ENCODE measurements at places on chromosomes 16 and 17. TPM values are rescaled to one million over a fixed set of nuclear protein-coding genes. Genes with fewer than 3 reads are reported as not detected.

DNA sequence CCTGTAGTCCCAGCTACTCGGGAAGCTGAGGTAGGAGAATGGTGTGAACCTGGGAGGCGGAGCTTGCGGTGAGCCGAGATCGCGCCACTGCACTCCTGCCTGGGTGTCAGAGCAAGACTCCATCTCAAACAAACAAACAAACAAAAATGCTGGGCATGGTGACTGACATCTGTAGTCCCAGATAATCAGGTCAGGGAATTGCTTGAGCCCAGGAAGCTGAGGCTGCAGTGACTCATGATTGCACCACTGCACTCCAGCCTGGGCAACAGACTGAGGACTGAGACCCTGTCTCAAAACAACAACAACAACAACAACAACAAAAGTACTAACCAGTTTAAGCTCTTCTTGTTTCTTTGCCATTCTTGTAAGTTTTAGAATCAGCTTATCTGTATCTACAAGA is 383.0 kb upstream of the PMFBP1 start:
- peak; percentile 6 for DNase-seq

The CES5A gene
- not detected for total RNA-seq

- DNase-seq: no peak
Measured at GRCh38 chr16:88341551-88342290, 41.0 kb upstream of the ZNF469 start.

GRCh38 chr16:2027024-2028010 is 615 bp downstream of the NHERF2 start:
- no peak for DNase-seq

- peak; percentile 68 for DNase-seq
Measured at GRCh38 chr16:67833030-67833414, 9.1 kb upstream of the THAP11 start.

The FLOT2 gene
- total RNA-seq: 129 TPM

DNA sequence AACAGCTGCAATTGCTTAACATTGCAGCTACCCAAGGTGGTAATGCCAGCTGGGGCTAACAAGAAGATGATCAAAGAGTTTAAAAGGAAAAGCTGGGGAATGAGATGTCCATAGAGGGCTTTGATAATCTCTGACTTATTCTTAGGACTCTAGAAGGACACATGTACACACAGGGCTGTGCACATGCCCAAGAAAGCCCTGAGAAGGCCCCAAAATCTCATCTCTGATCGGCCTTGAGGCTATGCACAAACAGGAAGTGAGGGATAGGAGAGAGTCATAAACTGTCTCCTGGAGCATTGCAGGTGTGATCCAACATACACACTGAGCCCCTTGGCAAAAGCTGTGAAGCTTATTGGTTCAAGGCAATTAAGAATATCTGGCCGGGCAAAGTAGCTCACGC is 17.2 kb upstream of the RABEP1 start:
- no peak for DNase-seq

DNA sequence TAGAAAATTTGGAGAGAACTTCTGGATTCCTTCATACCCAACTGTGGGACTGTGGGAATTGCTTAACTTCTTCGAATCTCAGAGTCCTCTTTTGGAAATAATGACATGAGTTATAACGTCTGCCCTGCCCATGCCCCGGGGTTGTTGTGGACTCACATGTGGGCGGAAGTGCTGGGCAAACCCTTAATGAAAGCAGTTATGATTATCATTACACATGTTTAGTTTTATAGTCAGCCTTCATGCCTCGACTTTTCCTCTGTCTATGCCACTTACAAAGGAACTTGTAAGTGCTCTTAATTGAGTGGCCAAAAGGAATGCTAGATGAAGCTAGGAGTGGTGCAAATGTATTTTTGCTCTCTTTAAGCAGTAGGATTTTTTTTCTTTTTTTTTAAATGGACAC is 3.9 kb downstream of the KRT27 start:
- peak; percentile 21 for DNase-seq

The NOXO1 gene
- total RNA-seq: 3.3 TPM

The TPSAB1 gene
- not detected for total RNA-seq

The CLEC18B gene
- total RNA-seq: 0.61 TPM

DNA sequence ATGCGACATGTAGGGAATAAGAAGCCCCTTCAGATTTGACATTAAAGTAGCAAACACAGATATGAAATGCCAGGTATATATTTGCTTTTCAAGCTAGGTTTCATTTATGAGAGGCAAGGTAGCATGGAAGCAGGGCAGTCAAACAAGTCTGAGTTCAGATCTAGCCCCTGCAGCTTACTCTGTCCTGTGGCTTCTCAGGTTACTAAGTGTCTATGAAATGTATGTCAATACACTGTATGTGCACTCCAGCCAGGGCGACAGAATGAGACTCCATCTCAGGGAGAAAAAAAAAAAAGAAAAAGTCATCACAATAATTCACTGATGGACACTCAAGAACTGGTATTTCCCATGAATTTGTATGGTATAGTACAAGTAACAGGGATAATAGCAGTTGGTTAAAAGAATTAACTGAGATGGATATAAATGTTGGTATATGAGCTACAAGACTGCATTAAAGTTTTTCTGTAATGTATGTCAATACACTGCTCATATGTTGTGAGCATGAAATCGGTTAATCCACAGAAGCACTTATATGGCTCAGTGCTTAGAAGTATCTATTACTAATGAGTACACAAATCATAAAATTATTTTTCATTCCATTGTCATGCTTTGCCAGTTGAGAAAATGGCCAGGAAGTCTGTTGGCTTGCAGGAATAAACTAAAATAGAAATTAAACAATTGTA is 2.9 kb upstream of the WSB1 start:
- DNase-seq: no peak

The MARVELD3 gene
- 13.2 TPM for total RNA-seq

- DNase-seq: no peak
Measured at GRCh38 chr17:45380991-45381390, 51.7 kb downstream of the ARHGAP27 start.

- DNase-seq: no peak
Measured at GRCh38 chr17:44053125-44053872, 13.2 kb downstream of the LSM12 start.

GRCh38 chr17:58307468-58308172 is 21.0 kb downstream of the TSPOAP1 start:
- DNase-seq: no peak

GRCh38 chr17:50264263-50265113 is 9.8 kb upstream of the TMEM92 start:
- DNase-seq: no peak

The KRTAP4-5 gene
- total RNA-seq: not detected

The ABCC12 gene
- total RNA-seq: not detected

The STH gene
- not detected for total RNA-seq

The SLC5A11 gene
- total RNA-seq: not detected

The TBC1D26 gene
- not detected for total RNA-seq

The EPOP gene
- 2.8 TPM for total RNA-seq

GRCh38 chr16:55297062-55297909 is 26.7 kb upstream of the IRX6 start:
- DNase-seq: peak; percentile 76

The CALB2 gene
- 16.7 TPM for total RNA-seq

DNA sequence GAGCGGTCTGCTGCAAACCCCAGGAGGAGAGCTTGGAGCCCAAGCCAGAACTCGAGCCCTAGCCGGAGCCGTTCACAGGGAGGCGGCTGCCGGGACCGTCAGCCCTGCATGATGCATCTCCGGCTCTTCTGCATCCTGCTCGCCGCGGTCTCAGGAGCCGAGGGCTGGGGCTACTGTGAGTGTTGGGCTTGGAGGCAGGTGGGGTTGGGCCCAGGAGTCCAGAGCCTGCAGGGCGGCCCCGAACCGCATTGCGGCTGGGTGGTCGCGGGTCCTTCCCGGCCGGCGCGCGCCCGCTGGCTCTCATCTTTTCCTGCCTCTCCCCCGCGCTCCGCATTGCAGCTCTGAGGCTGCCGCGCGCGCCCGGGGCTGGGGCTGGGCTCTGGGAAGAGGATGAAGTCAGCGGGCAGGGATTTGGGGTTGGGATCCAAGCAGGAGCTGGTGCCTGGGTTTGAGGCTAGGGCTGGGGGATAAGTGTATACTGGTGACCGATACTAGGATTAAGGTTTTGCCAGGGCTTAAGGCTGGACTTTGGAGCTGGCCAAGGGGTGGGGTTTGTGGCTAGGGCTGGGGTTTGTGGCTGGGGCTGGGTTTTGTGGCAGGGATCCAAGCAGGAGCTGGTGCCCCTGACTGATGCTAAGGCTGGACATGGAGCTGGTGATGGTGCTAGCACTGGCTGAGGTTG is 532 bp downstream of the CNTNAP1 start:
- peak; percentile 58 for DNase-seq

GRCh38 chr17:37123386-37123785 is 174.6 kb downstream of the AATF start:
- DNase-seq: no peak

The MLYCD gene
- 3.2 TPM for total RNA-seq

- peak; percentile 53 for DNase-seq
Measured at GRCh38 chr17:66711881-66712321, 123.0 kb upstream of the CACNG5 start.

DNA sequence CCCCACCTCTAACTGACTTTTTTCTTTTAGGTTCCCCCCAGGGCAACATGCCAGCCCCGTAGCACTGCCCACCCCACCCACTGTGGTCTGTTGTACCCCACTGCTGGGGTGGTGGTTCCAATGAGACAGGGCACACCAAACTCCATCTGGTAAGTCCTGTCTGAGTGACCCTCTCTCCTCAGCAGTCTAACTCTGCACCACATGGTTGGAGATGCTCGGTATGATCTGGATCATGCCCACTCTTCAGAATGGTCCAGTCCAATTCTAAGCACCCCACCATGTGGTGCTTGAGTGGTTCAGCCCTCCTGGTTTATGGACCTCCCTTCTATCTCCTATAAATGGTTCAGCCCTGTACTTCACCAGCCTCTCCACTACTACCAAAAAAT is 5.9 kb downstream of the KDM6B start:
- DNase-seq: no peak

GRCh38 chr16:83029467-83029866 is 402.7 kb downstream of the CDH13 start:
- DNase-seq: peak; percentile 25

- DNase-seq: no peak
Measured at GRCh38 chr17:33438578-33438977, 145.5 kb upstream of the ASIC2 start.

- DNase-seq: no peak
Measured at GRCh38 chr16:11072420-11073153, 128.2 kb downstream of the CLEC16A start.

DNA sequence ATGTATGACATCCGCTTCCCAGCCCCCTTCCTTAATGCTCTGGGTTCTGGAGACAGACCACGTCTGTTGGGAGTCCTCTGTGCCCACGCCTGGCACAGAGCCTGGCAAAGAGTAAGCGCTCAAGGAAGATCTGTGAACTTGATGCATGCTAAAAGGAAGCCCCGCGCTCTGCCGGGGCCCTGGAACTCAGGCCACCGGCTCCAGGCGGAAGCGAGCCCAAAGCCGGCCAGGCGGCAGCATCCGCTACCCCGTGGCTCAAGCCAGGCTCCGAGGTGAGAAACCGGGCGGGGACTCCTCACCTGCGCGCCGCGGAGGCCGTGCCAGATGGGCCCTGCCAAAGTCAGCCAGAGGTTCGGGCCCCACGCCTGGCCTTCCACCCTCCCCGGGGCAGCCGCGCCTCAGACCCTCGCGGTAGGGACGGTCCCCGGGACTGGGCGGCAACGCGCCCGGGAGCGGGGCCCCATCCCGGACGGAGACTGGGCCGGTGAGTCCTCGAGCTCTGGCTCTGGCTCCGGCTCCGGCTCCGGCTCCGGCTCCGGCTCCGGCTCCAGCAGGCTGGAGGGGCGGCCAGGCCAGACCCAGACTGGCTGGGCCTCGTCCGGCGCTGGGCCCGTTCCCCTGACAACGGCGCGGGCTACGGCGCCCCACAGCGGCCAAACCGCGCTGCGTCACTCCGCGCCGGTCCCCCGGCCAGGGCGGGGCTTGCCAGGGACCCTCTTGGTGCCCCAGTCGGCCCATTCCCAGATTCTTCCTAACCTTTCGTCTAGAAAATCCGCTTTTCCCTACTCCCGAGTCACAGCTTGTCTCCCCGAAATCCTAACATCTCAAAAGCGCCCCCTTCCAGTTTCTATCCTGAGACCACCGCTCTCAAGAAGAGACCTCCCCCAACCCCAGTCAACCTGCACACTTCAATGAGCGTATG is at the start of gene ZDHHC1:
ZDHHC1 (minus strand) TSS at position 606 of the 922 bp plus-strand sequence. CDS start 8,702 bp downstream, outside the sequence.
- DNase-seq: peak; percentile 53

DNA sequence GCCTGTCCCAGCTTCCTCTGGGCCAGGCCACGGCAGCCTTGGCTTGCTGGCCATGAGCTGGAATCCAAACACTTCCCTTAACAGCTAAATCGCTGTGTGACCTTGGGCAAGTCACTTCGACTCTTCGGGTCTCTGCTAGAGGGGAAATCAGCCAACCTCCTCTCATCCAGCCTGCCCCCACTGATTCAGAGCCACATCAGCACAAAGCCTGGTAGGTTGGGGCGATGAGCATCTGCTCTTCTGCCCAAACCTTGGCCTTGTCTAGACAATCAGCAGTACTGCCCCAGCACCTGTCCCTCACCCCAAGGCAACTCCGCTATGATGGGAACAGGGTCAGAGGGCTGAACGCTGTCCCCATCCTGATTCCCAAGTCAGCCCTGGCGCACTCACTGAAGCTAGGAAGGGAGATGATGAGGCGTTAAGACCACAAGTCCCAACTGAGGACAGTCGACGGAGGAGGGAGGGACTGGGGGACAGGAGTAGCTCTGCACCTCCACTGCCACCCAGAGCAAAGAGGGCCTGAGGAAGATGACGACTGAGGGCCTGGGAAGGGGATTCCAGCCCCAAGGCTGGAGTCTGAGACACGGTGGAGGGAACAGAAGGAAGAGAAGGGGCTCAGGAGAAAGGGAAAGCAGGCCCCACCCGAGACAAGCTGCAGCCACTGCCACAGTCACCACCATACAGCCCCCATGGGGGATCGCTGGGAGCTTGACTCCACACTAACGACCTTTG is 1.3 kb downstream of the CLUH start:
- no peak for DNase-seq

GRCh38 chr17:9364837-9365430 is 210.7 kb downstream of the STX8 start:
- DNase-seq: no peak

- DNase-seq: peak; percentile 23
Measured at GRCh38 chr17:1561420-1562175, 994 bp downstream of the PITPNA start.

DNA sequence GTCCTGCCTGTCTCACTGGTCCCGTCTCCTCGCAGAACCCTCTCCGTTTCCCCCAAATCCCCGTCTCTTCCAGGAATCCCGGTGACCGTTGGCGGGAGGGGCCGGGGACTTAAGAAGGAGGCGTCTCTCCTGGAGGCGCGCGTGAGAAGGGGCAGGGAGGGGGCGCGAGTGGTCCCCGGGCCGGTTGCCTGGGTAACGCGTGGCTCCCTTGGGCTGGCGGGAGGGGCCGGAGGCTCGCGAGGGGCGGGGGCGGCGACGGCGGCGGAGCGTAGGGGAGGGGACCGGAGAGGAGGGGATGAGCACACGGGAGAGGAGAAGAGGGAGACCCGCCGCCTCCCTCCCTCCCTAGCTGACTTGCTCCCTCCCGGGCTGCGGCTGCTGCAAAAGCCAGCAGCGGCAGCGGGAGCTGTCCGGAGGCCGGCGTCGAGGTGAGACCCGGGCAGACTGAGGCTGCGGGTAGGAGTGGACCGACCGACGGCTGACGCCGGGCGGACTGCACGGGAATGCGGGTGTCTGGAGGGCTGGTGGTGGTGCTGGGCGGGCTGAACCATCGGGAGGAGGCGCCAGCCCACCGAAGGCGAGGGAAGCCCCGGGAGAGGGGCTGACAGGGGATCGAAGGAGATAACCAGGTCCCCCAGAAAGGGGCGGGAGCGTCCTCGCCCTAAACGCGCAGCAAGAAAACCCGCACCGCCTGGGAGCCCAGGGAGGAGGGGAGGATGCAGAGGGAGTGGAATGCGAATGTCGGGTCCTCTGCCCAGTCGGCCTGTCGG is at the start of gene PRRT2:
PRRT2 (plus strand) TSS at position 298 of the 770 bp plus-strand sequence. CDS start 862 bp downstream, outside the sequence.
- DNase-seq: no peak

The TBC1D3D gene
- total RNA-seq: 2.1 TPM

The ALDOC gene
- 46.0 TPM for total RNA-seq

Data from mammary epithelial cell (primary cell).